ENCODE measurements at places on chromosomes 5 and 9.

- DNase-seq: no peak
Observed at GRCh38 chr5:27093279-27093678, 54.9 kb upstream of the CDH9 start.

DNA sequence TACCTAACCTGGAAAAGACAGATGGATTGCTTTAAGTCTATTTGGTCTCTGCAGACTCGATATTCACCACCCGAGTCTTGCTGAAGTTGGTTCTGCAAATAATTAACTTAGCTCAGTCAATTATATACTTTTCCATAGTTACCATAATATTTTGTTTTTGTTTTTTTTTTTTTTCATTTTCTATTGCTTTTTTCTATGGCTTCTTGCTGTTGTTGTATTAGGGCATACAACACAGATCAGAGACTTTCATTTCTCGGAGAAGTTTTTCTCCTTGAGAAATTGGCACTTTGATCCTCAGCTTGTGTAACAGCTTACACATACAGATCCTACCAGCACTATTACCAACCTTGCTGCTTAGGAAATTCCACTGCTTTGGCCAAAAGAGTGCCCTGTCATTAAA is 88.0 kb downstream of the GPR21 start:
- DNase-seq: no peak

- no peak for DNase-seq
Observed at GRCh38 chr5:173970878-173971650, 17.9 kb upstream of the C5orf47 start.

DNA sequence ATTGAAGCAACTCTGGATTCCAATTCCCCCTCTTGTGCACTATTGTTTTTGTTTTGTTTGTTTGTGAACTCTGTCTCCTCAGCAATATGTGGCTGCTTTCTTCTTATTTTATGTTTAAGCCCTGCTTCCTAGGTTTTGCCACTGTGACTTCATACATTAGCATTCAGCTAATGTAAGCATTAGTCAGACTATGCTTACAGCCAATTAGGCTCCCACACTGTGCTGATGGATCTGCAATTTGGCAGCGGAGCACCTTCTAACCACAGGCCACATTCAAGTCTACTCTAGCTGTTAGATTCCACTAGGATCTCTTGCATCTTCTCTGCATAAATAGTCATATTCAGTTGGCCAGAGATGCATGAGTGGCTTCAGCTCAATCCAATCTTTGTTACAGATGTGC is 9.6 kb upstream of the BICD2 start:
- DNase-seq: no peak

DNA sequence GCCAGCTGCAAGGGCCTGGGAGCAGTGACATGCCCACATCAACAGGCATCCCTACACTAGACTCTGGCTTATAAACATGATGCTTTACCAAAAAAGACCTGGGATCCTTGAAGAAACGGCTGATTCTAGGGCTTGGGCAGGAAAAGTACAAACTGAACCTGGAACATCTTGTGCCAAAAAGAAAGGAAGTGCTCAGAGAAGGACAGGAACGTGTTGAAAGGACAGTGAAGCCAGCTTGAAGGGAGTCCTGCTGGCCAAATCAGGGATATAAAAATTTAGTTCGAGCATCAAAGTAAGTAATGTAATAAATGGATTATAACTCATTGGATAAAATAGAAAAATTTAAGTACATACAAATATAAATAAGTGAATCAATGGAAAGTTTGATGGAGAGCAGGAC is 58.1 kb downstream of the ALDH7A1 start:
- no peak for DNase-seq

DNA sequence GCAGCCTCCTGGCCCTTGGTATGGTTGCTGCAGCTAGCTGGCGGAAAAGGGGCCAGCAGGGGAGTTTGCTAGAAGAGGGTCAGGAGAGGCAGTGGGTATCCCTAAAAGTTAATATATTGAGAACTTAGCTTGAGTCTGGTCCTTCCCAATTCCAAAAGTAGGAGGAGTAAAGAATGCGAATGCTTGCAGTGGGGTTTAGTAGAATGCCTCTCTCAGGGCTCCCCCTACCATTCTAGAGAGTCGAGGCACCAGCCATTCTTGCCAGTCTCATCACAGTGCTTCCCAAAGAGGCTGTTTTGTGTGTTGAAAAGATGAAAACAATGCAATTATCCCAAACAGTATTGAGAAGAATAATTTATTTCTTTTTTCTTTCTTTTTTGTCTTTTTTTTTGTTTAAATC is 26.4 kb downstream of the TTC39B start:
- no peak for DNase-seq

- DNase-seq: no peak
Observed at GRCh38 chr5:124630767-124631704, 115.4 kb downstream of the ZNF608 start.

- DNase-seq: no peak
Observed at GRCh38 chr5:141477815-141478214, 2.0 kb downstream of the PCDHGC3 start.

- DNase-seq: no peak
Observed at GRCh38 chr9:8392866-8393265, 593.3 kb upstream of the DMAC1 start.

DNA sequence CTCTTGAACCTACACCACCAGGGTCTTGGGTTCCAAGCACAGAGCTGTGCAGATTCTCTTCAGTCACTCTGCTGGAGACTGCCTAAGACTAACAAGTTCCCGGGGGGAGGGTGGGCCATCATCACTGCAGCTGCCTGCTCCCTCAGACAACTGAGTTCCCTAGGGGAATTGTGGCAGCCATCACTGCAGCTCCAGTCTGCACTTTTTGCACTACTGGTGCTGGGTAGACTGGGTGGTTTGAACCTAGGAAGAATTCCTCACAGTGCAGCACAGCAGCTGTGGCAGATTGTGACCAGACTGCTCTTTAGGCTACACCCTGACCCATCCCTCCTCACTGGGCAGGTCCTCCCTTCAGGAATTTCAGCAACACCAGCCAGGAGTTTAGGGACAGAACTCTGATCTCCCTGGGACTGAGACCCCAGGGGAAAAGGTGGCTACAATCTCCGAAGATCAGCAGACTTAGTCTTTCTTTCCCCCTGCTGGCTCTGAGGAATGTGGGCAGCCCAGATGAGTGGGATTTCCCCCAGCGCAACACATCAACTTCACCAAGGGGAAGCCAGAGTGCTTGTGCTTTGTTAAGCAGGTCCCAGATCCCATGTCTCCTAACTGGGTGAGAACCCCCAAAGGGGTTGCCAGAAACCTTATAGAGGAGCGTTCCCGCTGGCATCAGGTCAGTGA is 30.9 kb upstream of the RGMB start:
- DNase-seq: no peak

DNA sequence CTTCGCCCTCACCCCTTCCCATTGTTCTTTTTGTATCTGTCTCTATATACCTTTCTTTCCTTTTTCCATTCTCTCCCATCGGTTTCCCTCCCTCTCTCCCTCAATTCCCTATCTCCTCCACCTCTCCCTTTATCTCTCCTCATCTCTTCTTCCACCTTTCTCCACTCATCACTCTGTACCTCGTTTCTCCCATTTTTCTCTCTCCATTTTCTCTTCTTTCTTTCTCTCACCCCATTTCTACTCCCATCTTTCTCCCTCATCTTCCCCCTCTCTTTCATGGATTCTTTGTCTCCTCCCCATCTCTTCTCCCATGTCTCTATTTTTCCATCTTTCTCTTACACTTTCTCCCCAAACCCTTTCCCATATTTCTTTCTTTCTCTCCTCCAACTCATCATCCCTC is 385.9 kb upstream of the CLINT1 start:
- no peak for DNase-seq

DNA sequence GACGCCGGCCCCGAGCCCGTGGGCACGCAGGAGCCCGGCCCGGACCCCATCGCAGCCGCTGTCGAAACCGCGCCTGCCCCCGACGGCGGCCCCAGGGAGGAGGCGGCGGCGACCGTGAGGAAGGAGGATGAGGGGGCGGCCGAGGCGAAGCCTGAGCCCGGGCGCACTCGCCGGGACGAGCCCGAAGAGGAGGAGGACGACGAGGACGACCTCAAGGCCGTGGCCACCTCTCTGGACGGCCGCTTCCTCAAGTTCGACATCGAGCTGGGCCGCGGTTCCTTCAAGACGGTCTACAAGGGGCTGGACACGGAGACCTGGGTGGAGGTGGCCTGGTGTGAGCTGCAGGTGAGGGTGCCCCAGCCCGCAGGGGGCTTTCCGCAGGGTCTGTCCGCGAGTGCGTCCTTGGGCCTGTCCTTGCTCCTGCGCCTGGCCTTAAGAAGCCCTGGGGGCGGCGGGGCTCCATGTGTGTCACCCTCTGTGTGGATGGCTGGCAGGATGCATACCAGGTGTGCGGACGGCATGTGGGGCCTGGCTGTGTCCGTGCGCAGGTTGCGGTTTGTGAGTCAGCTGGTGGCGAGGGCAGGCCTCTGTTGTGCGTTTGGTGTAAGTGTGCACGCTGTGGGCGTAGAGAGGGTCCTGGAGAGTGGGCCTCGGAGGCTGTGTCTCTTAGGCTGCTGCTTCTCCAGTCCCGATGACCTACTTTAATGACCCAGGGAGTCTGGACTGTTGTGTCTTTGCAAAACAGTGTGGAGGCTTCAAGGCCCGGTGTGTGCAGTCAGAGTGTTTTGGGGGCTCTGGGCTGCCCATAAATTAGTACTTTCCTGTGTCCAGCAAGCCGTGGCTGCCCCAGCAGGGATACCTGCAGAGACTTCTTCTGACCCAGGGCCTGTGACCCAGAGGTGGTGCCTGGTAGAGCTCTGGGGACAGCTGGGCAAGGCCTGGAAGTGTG is 1.6 kb downstream of the WNK2 start:
- DNase-seq: no peak

DNA sequence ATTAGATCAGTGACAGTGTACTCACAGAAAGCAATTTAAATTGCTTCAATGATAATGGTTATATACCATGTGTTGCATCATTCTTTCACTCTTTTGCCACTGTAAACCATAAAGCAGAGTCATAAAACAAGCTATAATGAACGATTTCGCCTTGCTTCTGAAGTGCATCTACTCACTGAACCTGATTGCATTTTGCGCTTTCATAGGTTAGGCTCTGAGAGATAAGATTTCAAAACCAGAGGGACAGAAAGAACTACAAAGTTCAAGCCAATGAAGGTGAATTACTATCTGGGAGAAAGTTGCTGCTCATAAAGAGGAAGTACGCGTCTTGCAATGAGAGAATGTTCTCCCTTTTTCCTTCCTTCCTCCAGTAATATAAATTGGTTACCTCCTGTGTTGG is 412.7 kb downstream of the CETN3 start:
- DNase-seq: no peak

- no peak for DNase-seq
Observed at GRCh38 chr9:116901260-116901659, 214.2 kb downstream of the TRIM32 start.

DNA sequence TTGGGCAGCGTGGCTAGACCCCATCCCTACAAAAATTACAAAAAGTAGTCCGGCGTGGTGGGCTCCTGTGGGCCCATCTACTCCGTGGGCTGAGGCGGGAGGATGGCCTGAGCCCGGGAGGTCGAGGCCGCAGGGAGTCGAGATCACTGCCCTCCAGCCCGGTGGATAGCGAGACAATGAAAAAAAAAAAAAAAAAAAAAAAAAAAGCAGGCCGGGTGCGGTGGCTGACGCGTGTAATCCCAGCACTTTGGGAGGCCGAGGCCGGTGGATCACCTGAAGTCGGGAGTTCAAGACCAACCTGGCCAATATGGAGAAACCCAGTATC is 110.5 kb upstream of the LPCAT1 start:
- no peak for DNase-seq

- DNase-seq: no peak
Observed at GRCh38 chr5:33973271-33973670, 11.2 kb downstream of the SLC45A2 start.

DNA sequence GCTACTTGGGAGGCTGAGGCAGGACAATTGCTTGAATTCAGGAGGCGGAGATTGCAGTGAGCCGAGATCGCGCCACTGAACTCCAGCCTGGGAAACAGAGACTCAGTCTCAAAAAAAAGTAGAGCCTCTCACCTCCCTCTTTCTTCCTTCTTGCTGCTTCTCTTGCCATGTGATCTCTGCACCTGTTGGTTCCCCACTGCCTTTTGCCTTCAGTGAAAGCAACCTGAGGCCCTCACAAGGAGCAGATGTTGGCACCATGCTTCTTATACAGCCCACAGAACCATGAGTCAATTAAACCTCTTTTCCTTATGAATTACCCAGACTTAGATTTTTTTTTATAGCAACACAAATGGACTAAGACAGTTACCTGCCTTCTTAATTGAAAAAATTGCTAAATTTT is 45.6 kb upstream of the GLRX start:
- no peak for DNase-seq

DNA sequence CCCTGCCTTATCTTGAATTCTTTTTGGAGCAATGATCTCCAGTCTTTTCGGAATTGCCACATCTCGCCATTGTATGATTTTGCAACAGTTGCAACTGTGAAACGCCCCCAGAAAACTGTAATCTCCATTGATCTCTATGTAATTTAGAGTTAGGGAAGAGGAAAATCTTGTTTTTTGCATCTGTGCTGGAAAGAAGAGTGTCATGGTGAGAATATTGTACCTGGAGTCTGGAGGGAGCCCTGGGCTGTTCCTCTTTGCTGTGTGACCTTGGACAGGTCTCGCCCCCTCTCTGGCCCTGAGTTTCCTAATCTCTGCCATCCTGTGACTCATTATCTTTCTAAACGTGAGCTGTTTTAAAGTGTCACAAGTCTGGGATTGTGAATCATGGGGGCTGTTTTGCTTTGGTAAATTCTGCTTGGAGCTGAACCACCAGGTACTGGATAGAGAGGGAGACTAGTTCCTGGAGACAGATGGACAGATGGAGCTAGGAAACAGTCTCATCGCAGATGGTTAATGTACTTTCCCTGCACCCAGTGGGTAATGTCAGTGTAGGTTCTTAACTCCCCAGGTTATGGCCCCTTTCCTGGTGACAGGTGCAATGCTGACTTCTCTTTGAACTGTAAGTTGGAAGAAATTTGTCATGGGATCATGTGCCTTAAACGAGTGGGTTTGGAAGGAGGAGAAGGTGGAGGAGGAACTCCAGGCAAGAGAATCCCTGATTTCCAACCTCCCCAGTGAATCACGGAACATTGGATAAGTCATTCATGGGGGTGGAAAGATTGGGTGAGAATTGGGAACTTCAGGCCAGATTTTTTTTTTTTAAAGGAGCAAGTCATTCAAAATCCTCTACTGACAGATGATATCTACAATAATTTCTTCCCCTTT is 19.6 kb downstream of the PPARGC1B start:
- DNase-seq: no peak

- no peak for DNase-seq
Observed at GRCh38 chr9:127862075-127863011, 7.9 kb upstream of the ENG start.

DNA sequence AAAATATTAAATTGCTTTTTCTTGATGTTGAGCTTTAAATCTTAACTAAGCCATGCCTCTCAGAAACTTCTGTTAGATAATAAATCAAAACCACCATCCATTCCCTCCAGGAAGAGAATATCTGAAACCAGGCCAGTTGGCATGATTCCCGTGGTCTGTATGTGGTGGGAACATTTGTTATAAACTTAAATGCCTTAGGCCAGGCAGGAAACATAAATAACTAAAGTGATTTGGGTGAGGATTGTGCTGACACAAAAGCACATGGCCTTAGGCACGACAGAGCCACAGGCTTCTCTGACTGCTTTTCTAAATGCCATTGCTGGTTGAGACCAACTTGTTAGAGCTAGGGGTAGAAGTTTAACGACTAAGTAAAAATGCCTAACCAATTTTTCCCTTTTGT is 255.9 kb downstream of the GABRG2 start:
- no peak for DNase-seq
